ENCODE measurements at places on chromosomes 13 and 19.
A peak's percentile ranks its signal among the peaks of the same experiment; 100 is the strongest.

GRCh38 chr13:77909827-77910226, 8.8 kb downstream of the EDNRB start:
- no peak for DNase-seq

DNA sequence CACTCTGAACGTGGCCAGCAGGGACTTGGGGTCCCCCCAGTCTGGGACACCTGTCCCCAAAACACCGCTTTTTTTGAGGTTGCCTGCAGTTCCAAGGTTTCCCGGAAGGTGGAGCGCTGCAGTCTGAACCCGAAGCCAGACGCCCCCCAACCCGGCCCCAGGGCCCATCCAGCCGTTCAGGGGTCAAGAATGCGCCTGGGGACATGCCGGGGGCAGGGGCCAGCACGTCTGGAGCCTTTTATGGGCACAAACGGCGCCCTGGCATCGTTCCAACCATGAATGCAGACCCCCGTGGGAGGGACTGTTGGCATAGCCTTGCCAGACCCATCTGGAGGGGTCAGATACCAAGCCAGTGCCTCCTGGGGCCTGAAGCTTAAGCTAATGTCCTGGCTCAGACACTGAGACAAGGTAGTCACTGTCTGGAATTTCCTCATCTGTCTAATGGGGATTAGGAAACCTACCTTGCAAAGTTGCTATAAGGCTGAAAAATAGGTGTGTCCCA, 6.9 kb downstream of the S1PR5 start:
- DNase-seq = peak; percentile 35

DNA sequence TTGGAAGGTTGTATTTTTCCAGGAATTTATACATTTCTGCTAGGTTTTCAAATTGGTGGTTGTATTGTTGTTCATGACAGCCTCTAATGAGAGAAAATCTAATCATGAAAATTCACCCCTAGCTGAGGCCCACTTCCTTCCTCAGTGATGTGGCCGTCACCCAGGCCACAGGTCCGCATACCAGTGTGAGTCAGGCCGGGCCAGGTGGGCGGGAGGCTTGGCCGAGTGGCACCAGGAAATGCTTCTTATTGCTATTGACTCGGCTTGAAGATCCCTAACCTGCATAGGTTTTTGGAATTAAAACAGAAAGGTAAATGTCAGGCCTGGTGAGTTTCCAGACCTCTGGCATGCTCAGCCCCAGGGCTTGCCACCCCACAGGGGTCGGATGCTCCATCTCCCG, 88.7 kb downstream of the SCGB2B2 start:
- DNase-seq = no peak

DNA sequence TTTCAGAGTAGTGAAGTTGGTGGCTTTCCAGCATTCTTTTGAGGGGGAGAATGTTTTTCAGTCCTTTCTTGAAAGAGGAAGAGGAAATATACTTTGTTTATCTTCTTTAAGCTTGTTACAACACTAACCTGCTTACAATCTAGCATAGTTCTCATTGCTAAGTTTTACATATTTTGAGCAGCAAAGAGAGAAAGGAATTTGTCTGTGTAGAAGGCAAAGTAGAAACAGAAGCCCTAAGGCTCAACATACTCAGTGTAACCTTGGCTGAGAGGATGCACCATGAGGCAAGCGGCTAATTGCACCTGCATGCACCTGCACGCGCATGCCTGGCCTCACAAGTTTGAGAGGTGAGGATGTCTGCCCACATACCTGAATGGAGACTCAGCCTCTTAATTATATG, 2.2 kb downstream of the FRY start:
- DNase-seq = no peak

GRCh38 chr13:44906230-44906629, 83.0 kb downstream of the NUFIP1 start:
- DNase-seq = no peak

DNA sequence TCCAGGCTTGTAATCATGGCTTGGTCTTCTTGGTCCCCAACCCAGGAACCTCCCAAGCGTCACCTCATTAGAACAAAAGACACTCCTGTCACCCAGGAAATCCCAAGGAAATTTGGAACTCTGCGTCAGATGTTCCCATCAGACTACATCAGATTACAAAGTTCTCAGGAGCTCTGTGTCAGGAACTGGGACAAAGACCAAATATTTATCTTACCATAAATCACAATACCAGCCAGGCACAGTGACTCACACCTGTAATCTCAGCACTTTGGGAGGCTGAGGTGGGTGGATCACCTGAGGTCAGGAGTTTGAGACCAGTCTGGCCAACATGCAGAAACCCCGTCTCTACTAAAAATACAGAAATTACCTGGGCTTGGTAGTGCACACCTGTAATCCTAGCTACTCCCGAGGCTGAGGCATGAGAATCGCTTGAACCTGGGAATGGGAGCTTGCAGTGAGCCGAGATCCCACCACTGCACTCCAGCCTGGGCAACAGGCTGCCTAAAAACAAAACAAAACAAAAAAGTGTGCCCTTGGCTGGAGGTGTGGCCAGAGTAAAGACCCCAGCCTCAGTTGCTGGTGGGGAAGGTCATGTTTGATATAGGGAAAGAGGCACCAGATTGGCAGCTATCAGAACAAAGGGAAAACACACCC, 16.7 kb upstream of the CCDC124 start:
- DNase-seq = no peak

DNA sequence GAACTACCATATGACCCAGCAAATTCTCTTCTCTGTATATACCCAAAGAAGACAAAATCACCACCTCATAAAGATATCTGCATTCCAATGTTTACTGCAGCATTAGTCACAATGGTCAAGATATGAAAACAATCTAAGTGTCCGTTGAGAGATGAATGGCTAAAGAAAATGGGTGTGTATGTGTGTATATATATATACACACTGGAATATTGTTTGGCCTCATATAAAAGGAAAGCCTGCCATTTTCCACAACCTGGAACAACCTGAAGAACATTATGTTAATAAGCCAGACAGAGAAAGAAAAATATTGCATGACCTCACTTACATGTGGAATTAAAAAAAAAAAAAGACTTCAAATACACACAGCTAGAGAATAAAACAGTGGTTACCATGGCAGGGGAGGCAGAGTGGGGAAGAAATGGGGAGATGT, 29.5 kb upstream of the RBM26 start:
- no peak for DNase-seq

DNA sequence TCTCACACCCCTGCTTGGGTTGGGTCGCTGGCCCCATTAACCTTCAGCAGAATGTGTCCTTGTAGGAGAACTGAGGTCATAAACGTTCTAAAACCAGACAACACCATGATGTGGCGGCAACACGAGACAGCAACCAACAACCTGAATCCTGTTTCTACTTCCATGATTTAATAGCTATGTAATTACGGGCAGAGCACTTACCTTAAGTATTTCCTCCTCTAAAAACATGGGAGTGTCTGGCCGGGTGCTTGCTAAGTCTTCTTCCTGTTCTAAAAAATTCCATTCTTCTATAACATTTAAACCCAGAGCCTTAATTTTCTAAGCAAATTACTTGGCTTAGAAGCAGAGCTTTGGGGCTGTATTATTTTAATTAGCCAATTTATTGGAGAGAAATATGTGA, 33.5 kb upstream of the IRS2 start:
- no peak for DNase-seq

DNA sequence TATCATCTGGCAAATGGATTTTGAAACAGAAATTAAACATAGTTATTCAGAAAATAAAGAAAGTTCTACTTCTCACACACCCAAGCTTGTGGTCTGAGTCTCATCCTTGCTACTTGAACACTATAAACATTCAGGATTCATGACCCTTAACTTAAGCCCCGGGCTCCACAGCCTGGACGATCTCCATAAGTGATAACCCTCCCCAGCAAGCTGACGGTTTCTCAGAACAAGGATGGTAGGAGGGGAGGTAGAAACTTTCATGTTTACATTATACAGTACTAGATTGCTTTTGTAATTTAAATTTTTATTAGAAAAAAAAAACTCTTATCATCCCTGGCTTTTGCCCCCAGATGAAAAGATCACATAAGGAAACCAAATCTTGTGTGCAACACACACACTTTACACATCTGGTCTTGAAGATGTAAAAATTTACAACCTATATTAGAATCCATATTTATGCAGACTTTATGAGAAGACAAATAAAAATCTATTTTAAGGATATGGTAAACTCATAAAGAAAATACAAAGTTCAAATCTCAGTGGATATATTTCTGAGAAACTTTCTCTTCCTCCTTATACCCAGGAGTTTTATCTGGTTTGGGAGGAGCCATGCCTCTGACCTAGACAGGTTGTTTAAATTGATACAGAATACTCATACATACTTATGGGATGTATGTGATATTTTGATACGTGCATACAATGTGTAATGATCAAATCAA, 20.0 kb upstream of the ATP12A start:
- DNase-seq = no peak

DNA sequence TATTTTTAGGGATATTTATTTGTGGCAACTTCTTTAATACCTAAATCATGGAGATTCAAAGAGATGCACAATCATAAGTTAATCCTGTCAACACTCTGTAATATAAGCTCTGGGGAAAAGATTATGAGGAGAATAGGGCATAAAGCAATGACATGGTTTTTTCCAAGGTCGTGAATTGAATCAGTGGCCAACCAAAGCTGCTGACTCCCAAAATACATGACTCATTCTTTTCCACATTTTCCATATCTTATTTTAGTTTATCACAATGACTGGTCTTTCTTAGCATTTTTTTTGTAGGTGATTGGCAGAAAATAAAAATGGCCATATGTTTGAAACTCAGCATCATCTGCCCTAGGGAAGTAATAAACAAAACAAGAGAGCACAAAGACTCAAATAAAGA, 28.5 kb upstream of the RBM26 start:
- no peak for DNase-seq

- DNase-seq = no peak
These were observed 42.6 kb upstream of the ADGRL1 start for GRCh38 chr19:14248578-14249011.

DNA sequence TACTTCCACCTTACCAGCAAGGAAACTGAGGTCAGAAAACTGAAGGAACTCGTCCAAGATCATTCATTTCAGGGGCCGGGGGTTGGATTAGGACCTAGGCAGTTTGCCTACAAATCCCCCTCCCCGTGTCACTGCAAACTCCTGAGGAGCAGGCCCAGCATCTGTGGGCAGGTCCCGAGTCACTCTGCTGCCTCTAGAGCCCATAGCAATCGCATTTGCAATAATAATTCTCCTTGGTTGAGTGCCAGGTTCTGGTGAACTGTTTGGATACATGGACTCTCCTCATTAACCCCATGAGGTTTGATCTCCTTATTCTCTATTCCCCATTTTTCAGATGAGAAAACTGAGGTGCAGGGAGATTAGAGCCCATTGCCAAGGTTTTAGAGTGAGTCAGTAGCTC, 903 bp downstream of the PIN1 start:
- DNase-seq = no peak
